ENCODE measurements at places on chromosomes 7 and 10. TPM values are rescaled to one million over a fixed set of nuclear protein-coding genes. Genes with fewer than 3 reads are reported as not detected.
A peak's percentile ranks its signal among the peaks of the same experiment; 100 is the strongest.

DNA sequence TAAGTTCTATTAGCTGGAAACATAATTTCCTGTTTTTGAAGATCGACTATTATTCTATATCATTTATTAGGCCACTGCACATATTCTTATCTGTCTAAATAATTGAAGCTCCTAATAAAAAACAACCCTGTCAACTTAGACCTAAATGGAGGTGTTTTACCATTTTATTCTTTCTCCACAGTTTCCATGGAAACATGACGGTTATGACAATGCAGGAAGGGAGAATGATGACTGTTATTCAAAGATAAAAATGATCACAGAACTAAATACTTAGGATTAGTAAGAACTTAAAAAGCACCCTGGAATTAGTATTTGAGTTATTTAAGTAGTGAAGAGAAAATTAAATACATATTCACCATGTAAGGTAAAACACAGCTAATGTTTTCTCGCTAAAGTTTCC, 119.9 kb upstream of the DKK1 start:
- no peak for DNase-seq

GRCh38 chr7:35728412-35729060, 33.6 kb upstream of the HERPUD2 start:
- no peak for DNase-seq

DNA sequence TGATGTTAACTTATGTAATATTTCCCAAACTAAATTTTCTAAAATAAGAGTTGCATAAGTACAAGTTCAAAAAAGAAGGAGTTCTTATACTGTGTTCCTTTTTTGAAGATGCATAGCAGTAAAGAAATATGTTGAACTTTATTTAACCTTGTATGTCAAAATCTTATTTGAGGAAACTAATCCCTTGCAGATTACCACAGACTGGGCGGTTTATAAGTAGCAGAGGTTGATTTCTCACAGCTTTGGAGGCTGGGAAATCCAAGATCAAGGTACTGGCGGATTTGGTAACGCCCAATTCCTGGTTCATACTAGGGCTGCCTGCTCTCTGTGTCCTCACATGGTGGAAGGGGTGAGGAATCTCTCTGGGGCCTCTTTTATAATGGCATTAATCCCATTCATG, 68.5 kb downstream of the GNAT3 start:
- no peak for DNase-seq

- no peak for DNase-seq
Measured at GRCh38 chr7:33642312-33642711, 263.0 kb upstream of the BMPER start.

DNA sequence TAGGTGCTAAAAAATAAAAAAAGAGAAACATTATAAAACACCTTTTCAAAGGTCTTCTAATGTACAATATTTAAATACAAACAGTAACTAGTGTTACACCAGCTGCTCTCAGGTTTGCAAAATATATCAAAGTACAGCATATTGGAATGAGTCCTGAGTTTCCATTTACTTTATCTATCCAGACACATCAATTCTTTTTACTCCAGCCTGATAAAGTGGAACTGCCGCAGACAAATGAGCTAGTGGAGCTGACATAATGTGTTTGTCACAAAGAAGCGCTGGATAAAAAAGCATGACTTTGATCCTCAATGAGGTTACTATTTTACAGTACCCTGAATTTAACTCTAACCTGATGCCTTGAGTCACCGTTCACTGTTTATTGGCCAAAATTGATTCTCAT, 1243.1 kb downstream of the GATA3 start:
- no peak for DNase-seq

- DNase-seq, result no peak
Measured at GRCh38 chr7:3778345-3778744, 477.3 kb downstream of the SDK1 start.

GRCh38 chr7:5357951-5358350, 65.7 kb downstream of the TNRC18 start:
- no peak for DNase-seq

DNA sequence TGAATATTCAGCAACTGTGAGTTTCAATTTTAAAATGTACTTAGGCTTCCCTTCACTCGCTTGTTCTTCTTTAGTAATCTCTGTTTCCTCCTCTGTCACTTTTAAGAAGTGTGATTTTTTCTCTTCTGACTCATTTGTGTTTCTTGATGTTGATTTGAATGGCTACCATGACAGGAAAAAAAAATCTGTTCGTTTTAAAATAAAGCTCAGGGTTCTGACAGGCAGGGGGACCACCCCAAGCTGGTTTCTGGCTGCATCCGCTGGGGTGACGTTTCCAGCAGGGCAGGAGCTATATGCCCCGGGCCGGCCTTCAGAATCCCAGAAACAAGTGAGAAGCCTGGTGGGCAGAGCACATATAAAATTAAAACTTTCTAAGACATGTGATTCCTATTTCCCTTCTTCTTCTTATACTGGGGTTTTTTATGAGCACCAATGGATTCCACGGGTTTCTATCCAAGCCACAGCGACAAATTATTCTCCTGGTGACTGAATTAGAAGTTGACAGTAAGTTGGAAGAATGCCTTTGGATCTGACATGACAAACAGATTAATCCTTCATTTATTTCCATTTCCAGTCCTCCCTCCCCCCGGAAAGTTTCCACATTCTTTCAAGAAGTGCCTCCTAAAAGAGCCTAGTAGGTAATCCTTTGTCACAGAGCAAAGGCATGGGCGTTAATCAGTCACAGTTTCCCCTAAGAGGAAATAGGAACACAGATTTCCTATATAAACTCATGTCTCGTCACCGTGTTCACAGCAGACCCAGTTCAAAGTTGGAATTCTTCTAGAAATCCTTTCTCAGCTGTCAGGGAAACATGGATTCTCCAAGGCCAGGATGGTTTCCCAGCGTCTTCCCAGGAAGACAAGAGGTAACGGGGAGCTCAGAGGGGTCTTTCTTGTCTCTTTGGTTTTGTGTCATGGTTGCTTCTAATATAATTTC, 79.9 kb downstream of the PTPRE start:
- DNase-seq, result no peak

GRCh38 chr10:74079936-74080590, 70.6 kb downstream of the AP3M1 start:
- peak; percentile 34 for DNase-seq

DNA sequence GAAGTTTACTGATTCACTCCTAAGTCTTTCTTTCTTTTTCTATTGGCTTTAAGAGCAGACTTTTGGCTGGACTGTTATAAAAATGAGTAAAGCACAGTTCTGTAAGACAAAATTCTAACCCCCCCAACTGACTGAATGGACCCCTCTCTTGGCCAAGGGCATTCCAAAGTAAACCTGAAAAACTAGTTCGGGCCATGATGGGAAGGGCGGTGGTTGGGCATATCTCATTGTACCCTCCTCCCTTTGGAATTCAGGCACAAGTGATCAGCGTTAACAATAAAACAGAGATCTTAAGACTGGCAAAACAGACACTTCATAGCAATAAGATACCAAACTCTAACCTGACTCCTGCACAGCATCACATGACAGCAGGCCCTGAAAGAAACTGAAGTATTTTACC, 6.1 kb upstream of the KIF20B start:
- DNase-seq, result no peak

Gene CDC14C
- total RNA-seq, result not detected

Gene FHIP2A
- 25.8 TPM for total RNA-seq

Gene TFEC
- total RNA-seq, result 0.19 TPM

Gene ACBD7
- total RNA-seq, result 0.33 TPM

Gene AKR1C8
- not detected for total RNA-seq

Gene WDR86
- total RNA-seq, result not detected

Gene UPK3B
- total RNA-seq, result 0.67 TPM

Gene CCL24
- not detected for total RNA-seq
